Activated CD4-positive, alpha-beta T cell treated with anti-CD3 and anti-CD28 coated beads, Interleukin-2, amount 50 U/mL, for 4 hours (primary cell): ENCODE measurements at places on chromosomes 6 and 20.

- no peak for DNase-seq
Measured at GRCh38 chr6:33380272-33380981, 11.2 kb upstream of the KIFC1 start.

GRCh38 chr6:42791706-42792320, 10.0 kb downstream of the BICRAL start:
- no peak for DNase-seq

GRCh38 chr6:147973806-147974205, 368.8 kb upstream of the SASH1 start:
- no peak for DNase-seq

DNA sequence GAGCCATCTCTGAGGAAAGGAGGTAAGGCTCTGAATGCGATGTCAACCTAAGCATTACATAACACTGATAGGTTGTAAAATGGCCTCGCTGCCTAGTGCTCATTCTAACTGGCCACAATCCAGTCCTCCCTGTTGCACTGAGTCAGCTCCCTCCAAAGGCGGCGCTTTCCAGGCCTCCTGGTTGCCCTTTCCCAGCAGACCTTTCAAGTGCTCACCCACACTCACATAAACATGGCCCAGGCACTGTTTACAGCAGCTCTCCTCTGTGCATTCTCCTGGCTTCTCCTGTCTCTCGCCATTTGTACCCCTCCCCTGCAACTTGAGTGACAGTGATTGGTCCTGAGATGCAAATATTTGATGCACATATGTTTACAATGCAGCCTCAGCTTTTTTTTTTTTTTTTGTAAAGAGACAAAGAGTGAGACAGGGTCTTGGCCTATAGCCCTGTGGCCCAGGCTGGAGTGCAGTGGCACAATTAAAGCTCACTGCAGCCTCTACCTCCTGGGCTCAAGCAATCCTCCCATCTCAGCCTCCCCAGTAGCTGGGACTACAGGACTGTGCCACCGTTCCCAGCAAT, 36.8 kb upstream of the PRND start:
- DNase-seq: no peak

DNA sequence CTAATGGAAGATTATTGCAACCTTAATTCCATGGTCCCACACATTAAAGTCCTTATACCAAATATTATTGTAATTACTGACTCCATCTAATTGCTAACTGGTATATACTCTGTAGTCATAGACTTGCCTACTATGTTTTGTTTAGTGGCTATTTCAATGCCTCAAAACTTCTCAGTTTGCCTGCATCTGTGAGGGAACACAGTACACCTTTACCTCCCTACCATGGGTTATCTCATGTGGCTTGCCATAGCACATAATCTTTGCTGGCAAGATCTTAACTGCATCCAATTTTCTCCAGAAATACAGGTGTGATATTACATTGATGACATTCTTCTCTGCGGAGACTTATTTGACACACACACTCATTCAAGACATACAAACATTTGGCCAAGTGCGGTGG, 107.1 kb upstream of the ZNF184 start:
- DNase-seq: no peak

DNA sequence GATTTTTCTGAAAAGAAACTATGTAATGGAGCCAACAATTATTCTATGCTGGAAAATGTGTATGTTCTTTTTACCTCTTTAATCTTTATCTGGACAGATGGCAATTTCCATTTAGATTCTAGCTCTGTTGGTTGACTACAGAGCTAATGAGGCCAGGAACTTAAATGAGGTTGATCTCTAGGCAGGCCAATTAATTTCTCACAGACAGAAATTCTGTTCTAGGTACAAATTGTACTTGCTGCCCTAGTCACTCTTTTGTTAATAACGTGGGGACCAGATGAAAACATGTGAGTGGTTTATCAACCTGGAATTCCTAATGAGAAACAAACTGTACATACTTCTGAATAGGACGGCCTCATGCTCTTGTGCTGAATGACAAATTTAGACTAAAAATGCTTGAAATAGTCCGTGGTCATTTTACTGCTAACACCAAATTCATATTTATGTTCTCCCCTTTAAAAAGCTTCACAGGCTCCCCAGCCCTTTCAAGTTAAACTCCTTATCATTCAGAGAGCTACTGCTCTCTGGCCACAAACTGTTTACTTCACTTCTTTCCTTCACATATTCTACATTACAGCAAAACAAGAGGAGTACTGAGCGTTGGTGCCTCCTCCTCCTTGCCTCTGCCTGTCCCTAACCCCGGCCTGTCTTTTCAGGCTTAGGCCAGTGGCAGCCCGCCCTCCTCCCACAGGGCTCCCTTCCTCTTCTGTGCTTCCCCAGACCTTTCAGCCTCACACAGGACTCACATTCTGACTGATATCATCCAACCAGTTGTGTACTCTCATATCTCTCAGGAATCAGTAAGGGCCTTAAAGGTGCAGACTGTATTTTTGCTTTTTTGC, 41.4 kb downstream of the DTNBP1 start:
- no peak for DNase-seq

DNA sequence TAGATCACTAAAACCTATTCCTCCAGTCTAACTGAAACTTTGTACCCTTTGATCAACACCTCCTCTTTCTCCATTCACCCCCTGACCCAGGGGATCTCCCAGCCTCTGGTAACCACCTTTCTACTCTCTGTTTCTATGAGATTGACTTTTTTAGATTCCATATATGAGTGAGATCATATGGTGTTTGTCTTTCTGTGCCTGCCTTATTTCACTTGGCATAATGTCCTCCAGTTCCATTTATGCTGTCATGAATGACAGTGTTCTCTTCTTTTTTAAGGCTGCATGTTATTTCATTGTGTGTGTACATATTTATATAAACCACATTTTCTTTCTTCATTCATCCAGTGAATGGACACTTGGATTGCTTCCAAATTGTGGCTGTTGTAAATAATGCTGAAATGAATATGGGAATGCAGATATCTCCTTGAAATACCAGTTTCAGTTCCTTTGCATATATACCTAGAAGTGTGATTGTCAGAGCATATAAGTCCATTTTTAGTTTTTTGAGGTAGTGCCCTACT, 57.7 kb downstream of the DHX35 start:
- DNase-seq: no peak

DNA sequence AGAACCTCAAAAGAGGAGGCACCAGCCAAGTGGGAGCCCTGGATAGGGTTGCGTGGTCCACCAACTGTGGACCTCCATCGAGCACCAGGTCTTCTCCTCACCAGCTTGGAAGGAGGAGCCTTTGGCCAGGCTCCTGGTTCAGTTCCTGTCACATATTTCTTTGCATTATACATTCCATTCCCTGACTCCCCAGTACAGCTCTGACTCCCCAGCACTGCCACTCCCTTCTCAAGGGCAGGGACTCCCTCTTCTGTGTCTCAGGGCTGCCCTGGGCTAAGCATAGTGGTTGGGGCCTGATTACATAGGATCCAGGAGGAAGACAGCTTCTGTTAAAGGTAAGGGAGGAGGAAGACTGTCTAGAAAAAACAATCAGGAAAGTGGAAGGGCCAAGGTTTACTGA, 91.1 kb downstream of the MRPL14 start:
- no peak for DNase-seq

DNA sequence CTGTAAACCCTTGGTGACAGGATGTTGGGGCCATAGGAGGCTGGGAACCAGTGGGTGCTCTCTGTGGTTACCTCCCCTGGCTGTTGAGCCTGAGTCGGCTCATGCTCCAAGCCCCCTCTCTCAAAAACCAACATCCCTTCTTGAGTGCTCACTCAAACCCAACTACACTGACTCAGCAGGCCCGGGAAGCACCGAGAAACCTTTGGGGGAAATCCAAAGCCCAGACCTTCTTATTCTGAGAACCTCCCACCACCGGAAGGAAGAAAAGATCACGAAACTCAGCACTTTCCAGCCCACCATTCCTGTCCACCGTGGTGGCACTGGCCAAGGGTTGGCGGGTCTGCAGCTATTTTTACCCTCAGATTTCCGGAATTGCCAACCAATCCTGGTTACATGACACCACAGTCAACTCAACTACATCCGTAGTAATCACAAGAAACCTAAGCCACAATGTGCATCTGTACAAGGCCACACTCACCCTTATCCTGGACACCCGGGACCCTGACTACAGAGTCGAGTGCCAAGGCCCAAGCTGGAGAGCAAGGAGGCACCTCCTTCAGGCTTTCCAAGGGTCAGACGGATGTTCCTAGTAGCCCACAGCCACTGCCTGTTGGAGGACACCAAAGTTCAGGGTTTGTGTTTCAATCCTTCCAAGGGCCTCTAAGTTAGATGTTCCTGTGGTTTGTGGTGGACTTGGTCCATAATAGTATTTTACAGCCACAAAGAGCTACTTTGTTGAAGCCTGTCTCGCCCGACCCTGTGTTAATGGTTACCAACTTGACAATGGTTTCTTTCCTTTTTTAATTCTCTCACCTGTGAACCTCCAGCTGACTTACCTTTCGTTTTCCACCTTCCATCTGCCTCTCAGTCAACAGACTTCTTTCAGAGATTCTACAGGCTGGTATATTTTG, 317.0 kb downstream of the CDC5L start:
- DNase-seq: no peak

DNA sequence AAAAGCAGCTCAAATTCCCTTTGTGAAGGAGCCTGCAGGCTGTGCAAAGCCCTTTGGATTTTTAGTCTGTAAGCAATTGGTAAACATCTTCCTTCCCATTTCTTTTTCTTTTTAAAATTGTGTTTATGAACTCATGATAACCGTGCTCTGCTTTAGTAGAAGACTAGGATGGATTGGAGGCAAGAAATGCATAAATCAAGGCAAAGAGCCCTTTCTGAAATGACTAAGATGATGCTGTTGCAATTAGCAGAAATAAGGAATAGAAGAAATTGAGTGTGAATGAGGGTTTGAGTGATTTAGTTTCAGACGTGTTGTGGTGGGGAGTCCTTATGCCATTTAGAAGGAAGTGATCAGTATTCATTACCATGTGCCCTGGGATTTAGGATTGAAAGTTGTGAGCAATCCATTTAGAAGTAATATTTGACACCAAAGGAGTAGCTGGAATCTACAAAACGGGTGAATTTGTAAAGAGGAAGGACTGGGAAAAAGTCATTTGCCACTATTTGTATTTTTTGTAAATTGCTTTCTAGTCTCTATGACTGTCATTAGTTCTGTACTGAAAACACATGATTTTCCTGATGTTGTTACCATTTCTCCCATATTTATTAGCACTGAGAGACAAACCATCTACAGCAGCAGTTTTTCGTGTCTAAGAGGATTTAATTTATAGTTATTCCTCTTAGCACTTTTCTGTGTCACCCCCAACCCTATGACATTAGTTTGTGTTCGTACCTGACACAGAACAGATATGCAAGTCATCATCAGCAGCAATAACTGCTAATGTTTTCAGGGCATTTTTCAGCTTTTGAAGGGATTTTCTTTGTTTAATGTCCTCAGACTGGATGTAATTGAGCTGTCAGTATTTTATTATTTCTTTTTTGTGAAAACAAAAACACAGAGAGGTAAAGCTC, 265.0 kb downstream of the UTRN start:
- DNase-seq: no peak

- DNase-seq: peak; percentile 93
Measured at GRCh38 chr20:3811467-3812258, 8.7 kb upstream of the AP5S1 start.

- no peak for DNase-seq
Measured at GRCh38 chr6:39754514-39755115, 29.4 kb upstream of the KIF6 start.

- no peak for DNase-seq
Measured at GRCh38 chr6:163963205-163964120, 548.9 kb downstream of the QKI start.

DNA sequence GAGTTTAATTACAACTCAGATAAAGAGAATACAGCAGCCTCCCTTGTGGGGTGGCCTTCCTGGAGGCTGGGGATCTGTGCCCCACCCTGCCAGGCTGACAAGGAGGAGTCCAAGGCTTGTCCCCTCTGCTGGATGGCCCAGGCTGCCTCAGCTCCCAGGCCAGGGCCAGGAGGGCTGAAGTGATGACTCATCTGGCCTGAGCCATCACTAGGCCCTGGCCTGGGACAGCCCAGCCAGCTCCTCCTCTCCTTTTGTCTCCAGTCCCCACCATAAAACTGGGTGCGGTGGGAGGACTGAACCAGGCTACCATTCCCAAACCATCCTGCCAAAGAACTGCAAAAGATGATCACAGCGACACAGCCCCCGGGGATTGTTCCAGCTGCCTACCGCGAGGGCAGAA, 15.0 kb downstream of the GRM4 start:
- no peak for DNase-seq

DNA sequence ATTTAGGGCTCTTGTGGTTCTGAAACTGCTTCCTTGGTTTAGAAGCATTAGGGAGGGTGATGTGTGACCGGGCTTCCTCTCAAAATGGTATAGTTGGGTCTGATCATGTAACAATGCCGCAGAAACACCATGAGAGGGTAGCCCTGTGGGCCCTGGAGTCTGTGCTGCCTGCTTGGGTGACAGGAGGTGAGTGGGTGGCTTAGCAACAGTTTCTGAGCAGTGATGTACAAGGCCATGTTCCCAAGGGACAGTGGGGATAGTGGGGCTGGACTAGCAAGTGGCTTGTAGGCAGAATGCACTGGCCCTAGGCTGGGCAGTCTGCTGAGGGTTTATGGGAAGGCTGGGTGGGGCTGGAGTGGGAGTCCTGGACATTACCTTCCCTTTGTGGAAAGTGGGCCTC, 106.9 kb upstream of the MYL9 start:
- DNase-seq: no peak
